ENCODE measurements at places on chromosomes 6 and 20.

DNA sequence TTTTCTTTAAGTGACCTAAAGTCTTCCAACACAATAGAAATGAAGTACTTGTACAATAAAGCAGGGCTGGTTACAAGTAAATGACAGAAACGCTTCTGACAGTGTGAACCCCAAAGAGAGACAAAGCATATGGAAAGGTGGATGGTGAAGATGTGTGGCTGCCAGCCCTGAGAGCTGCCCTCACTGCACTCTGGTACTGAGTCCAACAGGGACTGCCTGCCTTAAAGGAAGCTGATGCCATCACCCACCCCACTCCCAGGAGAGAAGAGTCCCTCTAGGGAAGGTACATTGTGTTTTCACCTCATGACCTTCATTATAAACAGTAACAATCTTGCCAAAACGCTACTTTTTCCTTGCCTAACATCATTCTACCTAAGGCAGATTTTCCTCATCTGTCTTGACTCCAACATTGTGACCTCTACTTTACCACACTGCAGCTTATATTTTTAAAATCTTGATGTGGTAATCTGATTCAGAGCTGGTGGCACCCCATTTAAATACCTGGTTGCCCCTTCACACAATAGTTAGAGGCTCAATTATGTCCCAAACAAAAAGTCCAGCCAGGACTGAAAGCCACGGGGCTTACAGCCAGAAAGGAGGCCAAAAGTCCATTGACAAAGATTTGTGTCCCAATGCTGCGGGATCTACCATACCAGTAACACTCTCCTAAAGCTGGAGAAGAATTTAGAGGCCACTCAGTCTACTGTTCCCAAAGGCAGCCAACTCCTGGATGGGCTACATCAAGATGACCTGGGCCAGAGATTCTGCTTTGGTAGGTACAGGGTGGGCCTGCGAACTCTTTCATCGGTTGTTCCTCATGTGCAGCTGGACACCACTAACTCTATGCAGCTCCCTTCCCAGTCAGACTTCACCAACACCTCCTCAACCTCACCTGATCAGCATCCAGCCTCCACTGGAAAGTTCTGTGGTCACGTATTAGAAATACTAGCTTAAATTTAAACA, 4.4 kb downstream of the APMAP start:
- no peak for DNase-seq

GRCh38 chr6:22966691-22967422, 397.5 kb downstream of the HDGFL1 start:
- no peak for DNase-seq

DNA sequence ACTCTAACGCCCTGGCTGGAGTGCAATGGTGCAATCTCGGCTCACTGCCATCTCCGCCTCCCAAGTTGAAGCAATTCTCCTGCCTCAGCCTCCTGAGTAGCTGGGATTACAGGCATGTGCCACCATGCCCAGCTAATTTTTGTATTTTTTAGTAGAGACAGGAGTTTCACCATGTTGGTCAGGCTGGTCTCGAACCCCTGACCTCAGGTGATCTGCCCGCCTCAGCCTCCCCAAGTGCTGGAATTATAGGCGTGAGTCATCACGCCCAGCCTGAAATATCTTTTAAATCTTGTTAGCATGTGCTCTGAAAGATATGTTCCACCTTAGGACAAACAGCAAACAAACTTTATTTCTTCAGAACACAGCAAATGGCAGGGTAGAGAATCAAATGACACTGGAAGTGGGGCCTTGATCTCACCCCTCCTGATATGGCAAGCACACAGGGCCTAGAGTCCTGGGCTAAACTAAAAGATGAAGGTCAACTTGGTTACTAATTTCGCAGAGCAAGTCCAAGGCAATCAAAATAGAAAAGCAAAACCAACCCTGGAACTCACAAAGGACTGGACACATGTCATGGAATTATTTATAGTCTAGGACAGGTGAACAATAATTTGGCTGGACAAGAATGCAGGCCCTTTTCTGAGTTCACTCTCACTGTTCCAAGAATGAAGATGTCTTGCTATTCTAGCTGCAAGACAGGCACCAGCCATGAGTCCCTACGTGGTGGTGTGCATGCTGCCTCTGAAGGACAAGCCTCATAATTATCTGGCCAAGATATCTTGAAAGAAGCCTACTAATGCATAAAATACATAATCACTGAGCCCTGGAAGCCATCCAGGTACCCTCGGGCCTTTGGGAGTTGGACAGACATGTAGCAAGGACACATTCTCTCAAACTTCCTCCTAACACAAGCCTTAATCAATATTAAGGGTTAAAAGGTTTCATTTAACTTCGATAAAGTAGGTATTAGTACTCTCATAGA, 35.6 kb downstream of the B4GALT5 start:
- DNase-seq = no peak

GRCh38 chr6:129730477-129731165, 20.6 kb upstream of the ARHGAP18 start:
- DNase-seq = peak; percentile 25

- DNase-seq = peak; percentile 30
These were observed 5.0 kb downstream of the DST start for GRCh38 chr6:56637640-56638039.

DNA sequence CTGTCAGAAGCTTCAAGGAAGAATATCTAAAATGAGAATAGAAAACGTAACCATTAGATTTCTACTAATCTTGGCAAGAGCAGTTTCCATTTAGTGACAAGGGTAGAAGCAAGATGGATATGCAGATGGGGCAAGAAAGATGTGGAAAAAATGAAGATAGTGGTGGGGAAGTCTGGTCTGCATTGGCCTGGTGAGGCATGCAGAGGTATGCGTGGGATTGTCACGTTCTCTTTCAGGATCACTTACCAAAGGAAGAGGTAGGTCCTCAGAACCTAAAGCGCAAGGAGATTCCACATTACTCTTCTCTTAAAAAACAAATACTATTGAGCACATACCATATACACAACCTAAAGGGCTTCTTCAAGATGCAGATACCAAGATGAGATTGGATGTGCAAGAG, 238.7 kb downstream of the UST start:
- DNase-seq = no peak

DNA sequence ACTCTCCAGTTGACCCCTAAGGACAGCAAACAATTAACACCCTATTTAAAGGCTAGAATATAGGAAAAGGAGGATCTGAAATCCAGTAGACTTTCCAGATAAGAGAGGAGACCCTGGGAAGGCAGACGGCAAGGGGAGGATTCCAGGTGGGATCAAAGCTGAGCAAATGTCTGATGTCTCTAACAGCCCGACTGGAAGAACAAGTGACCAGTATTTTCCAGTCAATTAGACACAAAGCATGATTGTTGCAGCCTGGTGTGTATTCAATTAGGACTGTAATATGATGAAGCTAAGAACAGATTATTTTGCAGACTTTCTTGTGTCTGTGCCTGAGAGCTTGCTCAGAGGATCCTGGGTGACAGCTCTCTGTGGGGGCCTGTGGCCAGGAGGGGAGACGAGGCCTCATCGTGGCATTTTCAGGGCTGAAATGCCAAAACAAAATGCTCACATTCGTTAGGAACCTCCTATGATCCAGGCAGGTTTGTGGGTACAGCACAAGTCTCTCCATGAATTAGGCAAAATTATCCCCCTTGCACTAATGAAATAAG, 471.8 kb upstream of the AGPAT4 start:
- DNase-seq = no peak

DNA sequence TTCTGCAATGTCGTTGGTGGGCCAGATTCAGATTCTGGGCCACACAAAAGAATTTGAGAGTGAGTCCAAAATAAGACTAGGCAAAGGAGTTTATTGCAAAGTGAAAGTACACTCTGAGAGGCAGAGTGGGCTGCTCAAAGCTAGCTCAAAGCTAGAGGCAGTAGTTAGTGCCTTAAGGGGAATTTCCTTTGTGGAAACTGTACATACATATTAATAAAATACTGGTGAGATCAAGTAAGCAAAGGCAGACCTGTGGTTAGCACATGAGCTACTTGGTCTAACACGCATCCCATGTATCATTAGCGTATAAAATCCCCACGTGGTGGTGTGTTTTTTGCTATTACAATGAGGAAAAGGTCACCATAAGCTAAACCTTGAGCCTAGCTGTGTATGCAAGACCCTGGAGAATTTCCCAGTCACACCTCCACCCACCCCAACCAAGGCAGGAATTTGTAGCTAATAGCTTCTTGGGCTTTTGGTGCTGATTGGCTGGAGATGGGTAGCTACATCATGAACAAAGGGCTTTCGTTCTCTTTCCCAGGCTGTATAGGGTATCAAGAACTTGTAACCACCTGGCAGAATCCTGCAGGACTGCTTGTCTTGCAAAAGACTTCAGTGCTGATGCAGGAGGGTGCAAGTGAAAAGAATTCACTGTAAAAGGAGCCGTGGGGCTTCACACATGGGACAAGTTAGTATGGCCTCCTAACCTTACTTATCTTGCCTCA, 14.7 kb upstream of the TRIM26 start:
- peak; percentile 66 for DNase-seq

DNA sequence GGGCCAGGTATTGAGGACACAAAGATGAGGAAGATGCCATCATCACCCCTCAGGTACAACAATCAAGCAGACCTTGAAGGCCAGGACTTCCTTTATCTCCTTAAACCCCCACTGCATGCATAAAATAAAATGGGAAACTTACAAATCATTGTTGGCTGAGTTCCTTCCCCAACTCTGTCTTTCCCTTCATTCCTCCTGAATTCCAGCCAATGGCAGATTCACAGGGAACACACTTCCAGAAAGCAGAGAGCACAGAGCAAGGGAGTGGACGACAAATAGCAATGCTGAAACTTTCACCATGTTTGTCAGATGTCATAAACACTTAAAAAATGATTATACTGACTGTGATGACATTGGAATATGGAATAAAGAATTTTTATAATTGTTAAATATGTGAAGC, 37.3 kb upstream of the NXT1 start:
- no peak for DNase-seq

DNA sequence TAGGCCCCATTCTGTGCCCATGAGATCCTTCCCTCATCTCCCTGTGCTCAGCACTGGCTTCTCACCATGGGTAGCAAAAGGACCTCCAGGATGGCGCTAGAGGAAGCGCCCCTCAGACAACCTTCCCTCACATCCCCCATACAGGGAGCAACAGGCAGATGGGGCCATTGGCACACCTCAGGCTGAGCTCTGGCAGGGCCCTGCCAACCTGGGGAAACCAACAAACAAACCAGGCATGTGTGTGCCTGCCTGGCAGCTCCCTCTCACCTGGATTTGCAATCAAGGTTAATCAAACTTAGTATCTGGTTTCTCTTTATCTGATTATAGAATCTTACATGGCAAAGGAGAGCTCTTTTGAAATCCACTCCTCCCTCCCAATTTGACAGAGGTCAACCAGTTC, 134.9 kb downstream of the SLC23A2 start:
- DNase-seq = no peak

GRCh38 chr6:5167501-5167900, 82.4 kb downstream of the PPP1R3G start:
- no peak for DNase-seq

DNA sequence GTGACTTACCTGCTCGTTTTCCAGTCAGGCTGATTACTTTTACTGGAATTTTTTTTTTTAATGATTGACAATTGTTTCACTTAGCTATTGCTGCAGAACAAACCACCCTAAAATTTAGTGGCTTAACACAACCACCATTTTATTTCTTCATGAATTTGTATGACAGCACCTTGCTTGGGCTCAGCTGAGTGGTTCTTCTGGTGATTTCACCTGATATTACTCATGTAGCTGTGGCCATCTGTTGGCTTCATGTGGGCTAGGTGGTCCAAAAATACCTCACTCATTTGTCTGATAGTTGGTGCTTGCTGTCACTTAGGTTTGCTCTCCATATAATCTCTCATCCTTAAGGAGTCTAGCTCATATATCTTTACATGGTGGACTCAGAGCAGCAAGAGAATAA, 5.3 kb downstream of the ISM1 start:
- no peak for DNase-seq

- DNase-seq = no peak
These were observed 44.2 kb upstream of the OPRM1 start for GRCh38 chr6:153994811-153995210.

DNA sequence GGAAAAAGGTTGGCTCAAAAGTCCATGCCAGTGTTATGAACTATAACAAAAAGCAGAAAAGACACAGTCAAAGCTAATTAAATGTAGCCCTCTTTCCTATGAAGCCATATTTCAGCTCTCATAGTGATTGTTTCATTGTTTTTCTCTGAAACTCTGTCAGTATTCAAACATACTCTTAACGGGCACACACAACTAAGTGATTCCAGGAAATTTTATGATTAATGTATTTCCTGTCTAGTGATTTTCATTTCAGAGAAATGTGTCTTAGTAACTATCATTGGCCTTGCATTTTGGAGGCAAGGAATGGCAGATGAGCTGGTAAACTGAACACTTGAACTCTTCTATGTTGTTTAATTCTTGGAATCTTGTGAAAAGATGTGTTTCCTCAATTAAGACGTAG, 68.0 kb downstream of the CLVS2 start:
- DNase-seq = no peak

DNA sequence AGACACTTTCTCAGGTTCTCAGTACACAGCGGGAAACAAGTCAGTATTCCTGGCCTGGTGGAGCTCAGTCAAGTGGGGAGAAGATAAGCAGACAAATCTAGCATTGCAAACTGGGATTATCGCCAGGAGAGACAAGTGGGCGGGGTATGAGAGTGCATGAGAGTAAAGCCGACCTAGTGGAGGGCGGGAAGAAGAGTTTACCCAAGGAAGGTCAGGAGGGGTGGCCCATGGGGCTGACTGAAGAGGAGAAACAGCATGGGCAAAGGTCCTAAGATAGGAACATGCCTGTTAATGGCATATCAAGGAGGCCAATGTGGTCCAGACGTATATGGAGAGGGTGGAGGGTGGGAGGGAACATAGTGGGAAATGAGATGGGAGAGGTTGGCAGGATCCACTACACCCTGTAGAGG, 12.4 kb upstream of the CSNK2A1 start:
- no peak for DNase-seq

- no peak for DNase-seq
These were observed 111.1 kb upstream of the DTNBP1 start for GRCh38 chr6:15773806-15774410.

DNA sequence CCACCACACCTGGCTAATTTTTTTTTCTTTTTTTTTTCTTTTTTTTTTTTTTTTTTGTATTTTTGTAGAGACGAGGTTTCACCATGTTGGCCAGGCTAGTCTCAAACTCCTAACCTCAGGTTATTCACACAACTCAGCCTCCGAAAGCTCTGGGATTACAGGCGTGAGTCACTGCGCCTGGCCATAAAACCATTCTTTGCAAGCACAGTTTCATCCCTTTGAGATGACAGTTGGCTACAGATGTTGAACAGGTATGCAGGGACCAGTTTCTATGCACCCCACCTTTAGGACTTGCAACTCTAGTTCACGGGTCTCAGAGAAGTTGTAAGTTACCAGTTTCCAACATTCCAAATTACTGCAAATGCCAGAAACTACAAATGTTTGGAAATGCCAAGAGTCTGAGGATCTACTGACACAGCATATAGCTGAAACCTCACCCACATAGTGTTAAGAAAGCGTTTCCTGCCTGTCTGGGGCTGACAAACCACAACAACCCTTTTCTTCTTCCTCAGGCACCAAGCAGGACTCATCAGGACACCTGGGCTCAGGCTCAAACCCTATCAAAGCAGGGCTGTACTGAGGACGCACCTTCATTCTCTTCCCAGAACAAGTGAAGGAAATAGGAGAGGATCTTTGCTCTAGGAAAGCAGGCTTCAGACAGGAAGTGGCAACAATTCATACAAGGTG, 22.9 kb downstream of the ARHGAP18 start:
- peak; percentile 19 for DNase-seq

GRCh38 chr6:46129291-46129628, 529 bp upstream of the ENPP4 start:
- peak; percentile 18 for DNase-seq

All from GM13977 (cell line).